ENCODE measurements at places on chromosomes 11 and 22. TPM values are rescaled to one million over a fixed set of nuclear protein-coding genes. Genes with fewer than 3 reads are reported as not detected.

Gene SHISAL1
- total RNA-seq: 0.31 TPM

Gene DPAGT1
- total RNA-seq: 29.8 TPM

Gene CHADL
- 0.87 TPM for total RNA-seq

Gene TRPC6
- total RNA-seq: not detected

Gene PIK3IP1
- total RNA-seq: 5.0 TPM

Gene NCAPD3
- total RNA-seq: 16.0 TPM

Gene TRPM5
- total RNA-seq: not detected

Gene ASCL2
- 0.42 TPM for total RNA-seq

Gene ZNRF3
- total RNA-seq: 6.5 TPM

GRCh38 chr11:114243461-114244372 lies 52.5 kb upstream of the NNMT start:
- DNase-seq: no peak

DNA sequence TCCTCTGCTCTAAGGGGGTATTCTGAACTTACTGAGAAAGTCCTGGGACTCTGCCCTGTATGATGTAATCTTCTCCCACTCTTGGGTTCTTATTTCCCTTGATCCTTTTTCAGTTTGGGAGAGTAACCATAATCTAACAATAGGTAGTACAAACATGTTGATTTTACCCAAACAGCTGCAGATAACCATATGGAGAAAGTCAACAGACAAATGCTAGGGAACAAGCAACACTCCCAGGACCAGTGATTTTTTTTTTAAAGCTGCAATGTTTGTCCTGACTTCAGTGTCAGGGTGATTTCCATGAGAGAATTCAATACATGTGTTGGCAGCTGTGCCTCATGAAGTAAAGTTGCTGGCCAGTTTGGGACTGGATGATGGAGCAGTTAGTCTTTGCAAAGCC lies 156.5 kb downstream of the FCHSD2 start:
- DNase-seq: no peak

DNA sequence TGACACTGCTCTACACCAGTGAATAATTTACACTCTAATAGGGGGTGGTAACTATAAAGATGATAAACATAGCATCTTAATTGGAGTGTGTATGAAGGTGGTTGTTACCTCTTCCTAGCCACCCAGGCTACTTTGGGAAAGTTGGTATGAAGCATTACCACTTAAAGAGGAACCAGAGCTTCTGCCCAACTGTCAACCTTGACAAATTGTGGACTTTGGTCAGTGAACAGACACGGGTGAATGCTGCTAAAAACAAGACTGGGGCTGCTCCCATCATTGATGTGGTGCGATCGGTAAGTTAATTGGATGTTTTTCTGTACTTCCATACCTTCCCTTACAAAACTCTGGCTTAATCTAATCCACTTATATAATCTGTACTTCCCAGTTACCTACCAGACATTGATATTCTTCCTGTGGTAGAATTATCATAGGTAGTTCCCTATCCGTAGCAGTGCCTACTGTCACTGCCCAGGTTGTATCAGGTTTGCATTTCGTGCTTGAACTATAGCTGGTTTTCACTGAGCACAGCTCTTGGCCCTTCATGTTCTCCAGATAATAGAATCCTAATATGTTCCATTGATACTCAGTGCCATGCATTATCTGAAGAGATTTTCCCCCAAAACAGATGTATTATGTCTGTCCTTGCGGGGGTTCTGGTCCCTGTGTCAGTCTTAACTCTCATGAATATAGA lies 2.2 kb downstream of the RPL27A start:
- no peak for DNase-seq

GRCh38 chr11:111000400-111001080 lies 245.0 kb upstream of the POU2AF2 start:
- no peak for DNase-seq

DNA sequence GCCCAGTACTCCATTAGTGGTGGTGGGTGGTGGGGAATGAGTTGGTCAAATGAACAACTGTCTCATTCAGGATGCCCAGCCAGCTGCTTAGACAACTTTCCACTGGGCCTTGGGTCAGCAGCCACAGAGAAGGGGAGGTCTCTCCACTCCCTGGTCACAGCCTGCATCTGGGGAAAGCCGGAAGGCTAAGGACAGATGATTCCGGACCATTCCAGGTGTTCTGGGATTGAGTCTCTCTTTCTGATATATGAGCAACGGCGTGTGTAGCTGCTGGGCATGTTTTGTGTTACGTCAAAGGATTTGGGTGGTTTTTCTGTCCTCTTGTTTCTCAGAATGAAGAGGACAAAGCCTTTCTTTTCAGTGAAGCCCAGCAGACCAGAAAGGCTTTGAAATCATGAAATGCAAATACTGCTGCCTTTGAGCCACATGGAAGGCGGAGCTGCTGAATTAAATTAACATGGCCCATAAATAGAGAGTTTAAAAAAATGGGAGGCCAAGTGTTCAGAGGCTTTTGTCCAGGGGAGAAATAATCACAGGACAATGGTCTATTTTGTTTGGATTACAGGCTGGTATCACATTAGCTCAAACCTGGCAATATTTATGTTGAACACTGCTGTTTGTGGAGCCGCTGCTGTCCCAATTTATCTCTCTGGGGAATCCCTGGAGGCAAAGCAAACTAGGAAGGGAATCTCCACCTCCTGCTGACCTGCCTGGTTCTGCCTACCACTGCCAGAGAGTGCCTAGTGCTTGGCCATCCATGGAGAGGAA lies 234.4 kb upstream of the E2F8 start:
- DNase-seq: no peak

DNA sequence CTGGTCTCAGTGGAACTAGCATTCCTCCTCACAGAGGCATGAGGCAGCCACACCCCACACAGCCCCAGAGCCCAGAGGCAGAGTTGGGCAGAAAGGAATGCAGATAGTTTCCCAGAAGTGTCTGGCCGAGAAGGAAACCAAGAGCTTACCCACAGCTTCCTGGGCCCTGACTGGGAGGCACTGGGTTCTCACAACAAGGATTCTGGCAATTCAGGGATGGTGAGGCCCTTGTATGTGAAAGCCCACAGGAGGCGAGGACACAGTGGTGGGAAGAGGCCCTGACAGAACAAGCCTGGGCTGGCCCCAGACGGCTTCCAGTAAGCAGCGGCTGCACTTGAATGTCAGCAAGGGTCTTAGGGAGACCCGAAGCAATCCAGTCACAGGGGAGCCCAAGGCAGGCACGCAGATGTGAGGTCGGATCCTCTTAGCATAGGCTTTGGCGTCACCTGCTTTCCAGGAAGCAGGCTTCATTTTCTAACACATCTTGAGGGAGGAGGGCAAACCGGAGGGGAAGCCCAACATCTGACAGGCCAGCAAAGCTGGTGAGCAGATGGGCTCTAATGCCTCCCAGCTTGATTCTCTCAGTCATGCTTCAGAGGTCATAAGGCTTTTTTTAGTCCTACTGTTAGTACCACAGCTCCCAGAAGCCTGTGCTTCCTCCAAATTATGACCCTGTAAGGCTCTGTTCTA lies 78.3 kb upstream of the AKIP1 start:
- no peak for DNase-seq

DNA sequence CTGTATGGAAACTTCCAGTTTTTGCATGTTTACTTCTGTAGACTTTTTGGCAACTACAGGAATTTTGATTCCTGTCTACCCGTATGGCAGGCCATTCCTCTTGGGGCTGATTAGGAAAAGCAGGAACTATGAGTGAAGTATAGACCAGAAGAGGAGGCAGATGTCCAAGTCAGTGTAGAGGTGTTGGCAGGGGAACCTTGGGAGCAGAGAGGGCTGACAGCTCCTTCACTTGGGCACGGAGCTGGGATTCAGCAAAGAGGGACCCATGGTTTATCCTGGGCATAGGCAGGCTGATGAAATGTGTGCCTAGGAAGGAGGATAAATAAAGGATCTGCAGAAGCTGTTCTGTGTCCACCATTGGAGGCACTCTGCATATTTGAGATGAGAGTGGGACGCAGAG lies 33.1 kb downstream of the TREH start:
- no peak for DNase-seq

GRCh38 chr11:99519095-99519494 lies 498.3 kb downstream of the CNTN5 start:
- no peak for DNase-seq

GRCh38 chr11:1504581-1505290 lies 18.2 kb upstream of the MOB2 start:
- no peak for DNase-seq

DNA sequence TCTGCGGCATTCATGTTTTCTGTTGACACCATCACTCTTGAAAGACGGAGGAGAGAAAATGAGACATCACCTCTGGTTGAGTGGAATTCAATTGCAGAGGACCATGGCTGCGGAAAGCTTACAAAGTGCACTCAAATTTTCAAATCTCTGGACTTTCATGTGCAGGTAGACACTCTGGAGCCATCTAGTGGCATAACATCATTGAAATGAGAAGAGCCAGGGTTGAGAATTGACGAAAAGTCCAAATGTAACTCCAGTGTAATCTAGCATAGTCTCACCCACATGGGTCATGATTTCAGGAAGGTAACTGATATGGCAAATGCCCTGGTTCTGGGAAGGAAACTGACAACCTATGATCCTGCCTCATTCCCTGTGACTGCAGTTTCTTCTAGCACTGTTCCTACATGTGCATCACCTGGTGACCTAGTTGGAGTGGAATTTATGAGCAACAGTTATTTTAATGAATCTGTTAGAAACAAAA lies 687.8 kb downstream of the KCNA4 start:
- DNase-seq: no peak

GRCh38 chr22:38080474-38080849 lies 3.5 kb downstream of the SLC16A8 start:
- peak; percentile 43 for DNase-seq

- no peak for DNase-seq
Measured at GRCh38 chr11:126163074-126163700, 48.3 kb downstream of the RPUSD4 start.

GRCh38 chr11:6077723-6078122 lies 29.8 kb upstream of the OR56B4 start:
- DNase-seq: no peak

- no peak for DNase-seq
Measured at GRCh38 chr11:5197536-5197935, 2.9 kb downstream of the OR51V1 start.

DNA sequence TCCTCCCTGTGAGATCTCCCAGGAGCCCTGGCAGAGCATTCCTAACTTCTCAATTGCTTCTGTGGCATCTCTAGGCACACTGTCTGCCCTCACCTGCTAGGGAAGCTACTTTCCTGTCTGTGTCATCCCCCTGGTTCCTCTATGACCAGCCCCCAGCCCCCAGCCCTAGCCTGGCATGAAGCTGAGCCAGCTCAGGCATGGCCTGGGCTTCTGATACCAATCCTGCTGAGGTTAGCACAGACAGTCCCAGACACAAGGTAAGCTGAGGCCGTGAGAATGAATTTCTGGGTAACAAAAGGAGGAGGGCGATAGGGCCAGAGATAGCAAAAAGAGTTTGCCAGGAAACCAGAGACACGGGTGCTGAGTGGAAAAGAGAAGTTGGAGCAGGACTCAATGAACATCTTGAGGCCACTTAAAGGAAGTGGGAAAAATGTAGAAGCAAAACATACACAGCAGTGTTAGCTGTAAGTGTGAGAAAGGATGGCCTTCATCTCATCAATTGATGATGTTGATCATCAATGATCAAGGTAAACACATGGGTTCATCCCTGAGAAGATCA lies 87.6 kb upstream of the PICALM start:
- DNase-seq: no peak

DNA sequence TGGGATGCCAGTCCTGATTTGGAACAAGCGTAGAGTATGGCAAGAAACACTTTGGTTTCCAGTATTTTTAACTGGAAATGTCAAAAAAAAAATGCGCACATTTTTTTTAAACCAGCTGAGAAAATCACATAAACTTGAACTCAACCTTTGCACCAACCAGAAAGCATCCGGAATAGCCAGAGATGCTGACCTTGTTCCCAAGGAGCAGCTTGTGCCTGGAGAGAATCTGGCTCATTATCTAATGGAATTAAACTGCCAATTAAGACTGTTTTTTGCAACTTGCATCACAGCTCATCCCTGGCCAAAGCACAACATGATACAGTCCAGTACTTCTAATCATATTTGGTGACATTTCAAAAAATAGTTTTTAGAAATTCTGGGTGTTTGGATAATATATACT lies 8.4 kb upstream of the ETS1 start:
- no peak for DNase-seq

DNA sequence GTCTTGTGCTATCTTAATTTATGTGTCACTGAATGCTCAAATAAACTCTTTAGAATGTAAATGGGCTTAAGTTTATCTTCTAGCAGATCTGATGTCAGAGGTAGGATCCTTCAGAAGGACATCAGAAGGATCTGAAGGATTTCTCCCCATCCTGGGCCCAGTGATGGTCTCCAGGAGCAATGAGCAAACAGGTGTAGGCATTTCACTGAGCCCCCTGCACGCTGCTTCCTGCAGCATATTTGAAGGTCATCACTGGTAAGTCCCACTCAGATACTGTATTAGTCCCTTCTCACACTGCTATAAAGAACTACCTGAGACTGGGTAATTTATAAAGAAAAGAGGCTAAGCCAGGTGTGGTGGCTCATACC lies 4.5 kb downstream of the GSTP1 start:
- DNase-seq: no peak

- no peak for DNase-seq
Measured at GRCh38 chr22:25359601-25360261, 140.3 kb downstream of the CRYBB2 start.

- DNase-seq: no peak
Measured at GRCh38 chr11:79119491-79120284, 321.1 kb downstream of the TENM4 start.

DNA sequence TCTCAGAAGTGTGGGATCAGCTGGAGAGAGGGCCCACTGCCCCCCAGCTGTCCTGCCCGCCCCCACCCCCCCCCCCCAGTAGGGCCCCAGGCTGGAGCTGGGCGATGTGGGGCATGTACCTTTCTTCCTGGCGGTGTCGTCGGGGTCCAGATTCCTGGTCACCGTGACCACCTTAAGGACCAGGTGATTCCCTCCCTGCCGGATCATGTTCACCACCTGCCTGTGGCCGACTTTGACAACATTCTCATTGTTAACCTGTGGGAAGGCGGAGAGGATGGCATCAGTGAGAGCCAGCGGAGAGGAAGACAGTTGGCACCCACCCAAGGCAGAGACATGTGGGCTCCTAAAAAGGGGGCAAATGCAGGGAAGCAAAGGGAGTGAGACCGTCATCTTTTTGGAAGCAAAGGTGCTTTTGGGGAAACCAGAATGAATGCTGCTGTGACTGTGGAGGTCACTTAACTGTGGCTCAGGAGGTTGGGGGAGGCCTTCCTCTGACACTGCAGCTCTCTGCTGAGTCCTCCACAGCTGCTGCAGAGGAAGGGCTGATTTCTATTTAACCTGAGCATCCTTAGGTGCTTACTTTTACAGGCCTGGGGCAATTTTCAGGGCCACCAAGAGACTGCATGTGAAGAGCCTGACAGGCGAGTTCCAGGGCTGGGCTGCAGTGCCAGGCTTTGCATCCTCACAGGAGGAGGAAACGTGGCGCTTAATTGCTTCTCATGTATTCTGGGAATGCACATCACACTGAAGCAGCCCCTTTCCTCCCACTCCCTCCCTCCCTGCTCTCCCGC lies 104.5 kb downstream of the CTTN start:
- peak; percentile 6 for DNase-seq

Measured in right lobe of liver (tissue), 6 donors.